ENCODE measurements at places on chromosomes 6 and 20. TPM values are rescaled to one million over a fixed set of nuclear protein-coding genes. Genes with fewer than 3 reads are reported as not detected.

DNA sequence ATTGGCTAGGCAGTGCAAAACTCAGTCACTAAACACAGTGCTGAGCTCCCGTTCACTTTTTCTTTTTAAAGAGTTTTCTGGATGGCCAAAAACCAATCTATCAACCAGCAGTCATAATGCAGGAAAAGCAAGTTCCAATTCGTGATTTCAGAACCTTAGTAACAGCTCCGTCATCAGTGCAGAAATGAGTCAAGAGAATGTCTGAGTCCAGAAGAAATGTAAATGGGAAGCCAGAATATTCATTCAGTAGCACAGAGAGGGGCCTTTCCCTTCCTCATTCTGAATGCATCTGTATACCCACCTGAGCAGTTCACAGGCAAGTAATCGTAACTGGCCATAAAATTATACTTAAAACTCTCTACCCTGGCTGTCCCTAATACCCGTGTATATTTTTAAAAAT is 20.4 kb downstream of the HUS1B start:
- no peak for DNase-seq

DNA sequence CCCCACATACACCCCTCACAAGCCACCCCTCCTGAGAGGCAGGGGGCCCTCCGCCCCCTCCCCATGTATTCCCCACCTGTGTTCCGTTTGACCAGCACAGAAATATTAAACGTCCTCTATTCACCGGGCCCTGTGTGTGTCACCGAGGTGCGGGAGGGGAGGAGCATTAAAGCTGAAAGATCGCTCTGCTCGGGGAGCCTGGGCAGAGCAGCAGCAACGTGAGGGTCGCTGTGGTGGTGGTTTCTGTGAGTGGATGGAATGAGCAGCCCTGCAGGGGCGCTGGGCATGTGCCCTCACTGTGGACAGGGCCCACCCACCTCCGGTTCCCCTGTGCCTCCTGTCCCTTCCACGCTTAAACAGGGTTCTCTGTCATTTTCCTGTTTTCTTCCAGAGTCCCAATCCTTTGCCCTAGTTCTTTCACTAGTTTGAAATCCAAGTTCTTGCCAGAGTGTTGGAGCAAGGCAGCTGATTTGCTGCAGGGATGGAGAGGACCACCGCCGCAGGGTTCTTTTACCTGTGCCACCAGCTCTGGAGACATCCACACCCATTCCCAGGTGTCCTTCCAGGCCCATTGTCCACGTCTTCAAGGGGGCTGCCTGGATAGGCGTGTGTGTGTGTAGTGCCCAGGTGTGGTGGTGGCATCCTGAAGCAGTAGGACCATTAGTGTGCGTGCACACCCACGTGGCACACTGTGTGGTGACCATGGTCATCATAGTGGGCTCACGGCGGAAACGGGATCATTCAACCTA is 37.6 kb upstream of the MDFI start:
- no peak for DNase-seq

DNA sequence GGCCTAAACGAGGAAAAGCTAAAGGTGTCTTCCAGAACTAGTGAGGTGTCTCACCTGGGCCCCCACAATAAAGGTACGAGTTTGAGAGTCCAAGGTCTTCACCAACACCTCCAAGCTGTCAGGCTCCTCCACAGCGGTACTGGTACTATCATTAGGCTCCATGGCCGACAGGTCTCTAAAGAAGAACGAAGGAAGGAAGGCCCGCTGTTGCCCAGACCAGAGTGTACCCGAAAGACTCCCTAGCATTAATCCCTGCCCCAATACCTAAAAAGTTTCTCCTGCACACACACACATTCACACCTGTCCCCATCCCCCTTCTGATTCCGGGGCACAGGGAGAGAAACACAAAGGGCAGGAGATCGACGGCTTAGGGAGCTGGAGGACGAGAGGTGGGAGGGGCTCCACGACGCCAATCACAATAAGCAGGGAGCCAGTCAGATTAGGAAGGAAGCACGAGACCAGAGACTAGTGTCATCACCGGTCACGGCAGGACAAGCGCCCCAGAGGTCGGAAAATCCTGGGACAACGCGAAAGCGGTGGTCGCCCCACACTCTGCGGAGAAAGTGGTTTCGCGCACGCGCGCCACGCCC is 764 bp downstream of the BAG6 start:
- DNase-seq = peak; percentile 77

DNA sequence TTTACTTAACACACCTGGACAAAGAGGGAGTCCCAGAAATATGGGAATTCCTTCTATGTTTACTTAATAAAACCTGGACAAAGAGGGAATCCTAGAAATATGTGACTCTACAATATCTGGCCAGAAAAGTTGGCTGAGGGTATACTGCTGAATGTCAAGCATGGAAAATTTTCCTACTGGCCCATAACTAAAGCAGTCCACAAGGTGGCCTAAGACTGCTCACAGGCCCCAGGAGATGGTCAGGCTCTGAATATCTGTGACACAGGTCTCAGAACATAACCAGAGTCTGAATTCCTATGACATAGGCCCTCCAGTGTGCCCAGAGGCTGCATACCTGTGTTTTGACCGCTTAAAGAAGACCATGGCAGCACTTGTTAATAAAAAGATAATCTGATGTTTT is 578.2 kb upstream of the NRSN1 start:
- DNase-seq = no peak

- DNase-seq = no peak
These were observed 29.2 kb upstream of the PKHD1 start for GRCh38 chr6:52116605-52116948.

- no peak for DNase-seq
These were observed 3.2 kb downstream of the HDAC2 start for GRCh38 chr6:113967777-113968176.

GRCh38 chr6:116011520-116011919 is 49.2 kb downstream of the FRK start:
- DNase-seq = no peak

The VGLL2 gene
- total RNA-seq = not detected

The RAB44 gene
- under 0.01 TPM for total RNA-seq

The KIF25 gene
- total RNA-seq = 0.26 TPM

The DOK5 gene
- total RNA-seq = 16.9 TPM

The NNAT gene
- total RNA-seq = 0.83 TPM

The PGC gene
- total RNA-seq = not detected

Measured in fibroblast of lung (primary cell).